ENCODE measurements at places on chromosomes 7 and 10. TPM values are rescaled to one million over a fixed set of nuclear protein-coding genes. Genes with fewer than 3 reads are reported as not detected.

The HYAL4 gene
- 0.39 TPM for total RNA-seq

The SPDYE6 gene
- not detected for total RNA-seq

The BLNK gene
- not detected for total RNA-seq

The CYP3A5 gene
- total RNA-seq = not detected

The A1CF gene
- not detected for total RNA-seq

The MRPS24 gene
- total RNA-seq = 54.7 TPM

The UTF1 gene
- total RNA-seq = not detected

The ELN gene
- total RNA-seq = 6.2 TPM

The ADRB1 gene
- 7.2 TPM for total RNA-seq

The ATAD1 gene
- 21.1 TPM for total RNA-seq

The AEBP1 gene
- total RNA-seq = 9.1 TPM

The HTR7 gene
- total RNA-seq = 0.13 TPM

The OPN4 gene
- total RNA-seq = not detected

The ZNF783 gene
- 4.2 TPM for total RNA-seq

The NXPH1 gene
- total RNA-seq = not detected

The PLAU gene
- 11.8 TPM for total RNA-seq

The FMC1 gene
- total RNA-seq = 16.6 TPM

The FRMPD2 gene
- total RNA-seq = 0.13 TPM

The SYT15B gene
- total RNA-seq = 0.89 TPM

The RNF148 gene
- 0.51 TPM for total RNA-seq

The NUTM2A gene
- 0.51 TPM for total RNA-seq

The TRIM73 gene
- total RNA-seq = 0.90 TPM

The ENTPD1 gene
- 6.2 TPM for total RNA-seq

The CNNM1 gene
- under 0.01 TPM for total RNA-seq

The PLOD3 gene
- total RNA-seq = 27.2 TPM

The GNGT1 gene
- not detected for total RNA-seq

The AGBL3 gene
- 1.0 TPM for total RNA-seq

The ZNF467 gene
- 4.5 TPM for total RNA-seq

The MEOX2 gene
- total RNA-seq = 2.1 TPM

Data from dermis microvascular lymphatic vessel endothelial cell (primary cell).